Naive B cell (primary cell): ENCODE measurements at places on chromosomes 7 and 10. TPM values are rescaled to one million over a fixed set of nuclear protein-coding genes. Genes with fewer than 3 reads are reported as not detected.
A peak's percentile ranks its signal among the peaks of the same experiment; 100 is the strongest.

The TSPAN33 gene
- 141 TPM for polyA plus RNA-seq

The CALHM1 gene
- polyA plus RNA-seq = not detected

The TMEM176B gene
- polyA plus RNA-seq = 1.8 TPM

The CPA4 gene
- polyA plus RNA-seq = not detected

- peaks cover 13% of the 10 kb centered on the region for H3K4me1 ChIP-seq
- H3K4me3 ChIP-seq = no peak overlapping the region
These were observed 52.5 kb upstream of the CAMK2B start for GRCh38 chr7:44377681-44378421.

GRCh38 chr10:14751014-14751896, 23.4 kb downstream of the FAM107B start:
- DNase-seq = peak; percentile 85
- no peaks in the 10 kb centered on the region for H3K36me3 ChIP-seq
- peak overlapping the region; percentile 95 for H3K27ac ChIP-seq
- H3K27me3 ChIP-seq = no peaks in the 10 kb centered on the region
- peak overlapping the region; percentile 79 for H3K4me3 ChIP-seq

DNA sequence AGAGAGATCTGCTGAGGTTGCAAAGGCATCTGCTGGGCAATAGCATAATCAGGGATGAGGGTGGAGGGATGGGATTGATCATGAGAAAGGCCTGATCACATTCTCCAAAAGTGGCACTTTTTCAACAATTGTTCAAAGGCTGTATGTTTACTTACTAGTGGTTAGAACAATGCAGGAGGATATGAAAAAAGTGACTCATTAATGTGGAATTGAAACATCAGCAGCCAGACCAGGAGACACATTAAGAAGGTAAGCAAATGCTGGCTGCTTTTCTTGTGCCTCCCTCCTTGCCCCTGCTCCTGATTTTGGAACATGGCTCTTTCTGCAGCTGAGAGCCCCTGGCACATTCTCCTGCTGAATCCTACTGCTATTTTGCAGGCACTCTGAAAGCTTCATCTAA, 63.5 kb downstream of the FAM204A start:
- H3K4me3 ChIP-seq = no peak overlapping the region
- peaks cover 8% of the 10 kb centered on the region for H3K36me3 ChIP-seq
- no peak for DNase-seq
- H3K27ac ChIP-seq = no peak overlapping the region
- H3K27me3 ChIP-seq = peaks cover 18% of the 10 kb centered on the region
- H3K4me1 ChIP-seq = no peaks in the 10 kb centered on the region

DNA sequence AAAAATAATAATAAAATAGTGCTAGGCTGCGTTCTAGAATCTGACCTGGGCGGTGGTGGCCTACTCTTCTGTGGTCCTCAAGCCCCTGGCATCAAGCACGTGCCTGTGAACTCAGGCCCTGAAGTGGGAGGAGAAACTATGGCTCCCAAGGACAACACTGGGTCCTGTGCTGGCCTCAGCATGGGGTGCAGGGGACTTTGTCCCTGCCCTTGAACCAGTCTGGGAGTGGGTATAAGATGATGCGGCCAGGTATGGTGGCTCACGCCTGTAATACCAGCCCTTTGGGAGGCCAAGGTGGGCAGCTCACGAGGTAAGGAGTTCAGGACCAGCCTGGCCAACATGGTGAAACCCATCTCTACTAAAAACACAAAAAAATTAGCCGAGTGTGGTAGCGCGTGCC, 5.5 kb downstream of the ZP3 start:
- no peaks in the 10 kb centered on the region for H3K36me3 ChIP-seq
- no peak overlapping the region for H3K27ac ChIP-seq
- no peaks in the 10 kb centered on the region for H3K4me1 ChIP-seq
- no peak for DNase-seq

DNA sequence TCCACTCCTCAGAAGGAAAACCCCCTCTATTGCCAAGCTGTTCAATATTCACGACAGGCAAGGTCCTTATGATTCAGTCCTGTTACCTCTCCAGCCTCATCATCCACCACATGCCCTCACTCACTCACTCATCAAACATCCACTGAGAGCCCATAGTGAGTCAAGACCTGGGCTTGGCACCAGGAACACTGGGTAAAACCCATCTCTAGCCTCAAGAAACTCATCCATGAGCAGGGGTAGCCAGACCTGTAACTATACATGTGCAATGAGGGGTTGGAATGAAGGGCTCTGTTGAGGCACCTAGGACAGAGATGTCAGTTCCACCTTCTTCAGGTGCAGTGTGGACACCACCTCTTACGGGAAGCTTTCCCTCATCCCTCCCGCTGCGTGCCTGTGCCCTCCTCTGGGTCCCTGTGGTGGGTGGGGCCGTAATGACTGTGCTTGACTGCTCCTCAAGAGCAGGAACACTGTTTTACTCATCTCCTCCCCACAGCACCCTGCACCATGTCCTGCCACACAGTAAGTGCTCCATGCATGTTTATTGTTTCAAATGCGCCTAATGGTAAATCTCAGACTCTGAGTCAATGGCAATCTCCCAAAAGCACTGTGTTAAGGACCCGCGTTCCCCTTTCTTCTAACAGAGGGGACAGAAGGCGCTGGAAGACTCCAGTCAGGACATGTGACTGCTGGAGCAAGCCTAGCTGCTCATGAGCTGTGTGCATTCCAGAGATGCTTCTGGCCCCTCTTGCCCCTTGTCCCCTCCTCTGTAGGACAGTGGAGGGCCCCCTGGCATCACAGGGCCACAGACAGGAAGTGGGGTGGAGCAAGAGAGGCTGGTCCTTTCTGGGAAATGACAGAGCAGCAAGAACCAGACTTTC, 95.4 kb downstream of the HIPK2 start:
- H3K4me1 ChIP-seq = peaks cover 13% of the 10 kb centered on the region
- no peak for DNase-seq
- peaks cover 14% of the 10 kb centered on the region for H3K36me3 ChIP-seq
- H3K27me3 ChIP-seq = no peaks in the 10 kb centered on the region
- no peak overlapping the region for H3K4me3 ChIP-seq

DNA sequence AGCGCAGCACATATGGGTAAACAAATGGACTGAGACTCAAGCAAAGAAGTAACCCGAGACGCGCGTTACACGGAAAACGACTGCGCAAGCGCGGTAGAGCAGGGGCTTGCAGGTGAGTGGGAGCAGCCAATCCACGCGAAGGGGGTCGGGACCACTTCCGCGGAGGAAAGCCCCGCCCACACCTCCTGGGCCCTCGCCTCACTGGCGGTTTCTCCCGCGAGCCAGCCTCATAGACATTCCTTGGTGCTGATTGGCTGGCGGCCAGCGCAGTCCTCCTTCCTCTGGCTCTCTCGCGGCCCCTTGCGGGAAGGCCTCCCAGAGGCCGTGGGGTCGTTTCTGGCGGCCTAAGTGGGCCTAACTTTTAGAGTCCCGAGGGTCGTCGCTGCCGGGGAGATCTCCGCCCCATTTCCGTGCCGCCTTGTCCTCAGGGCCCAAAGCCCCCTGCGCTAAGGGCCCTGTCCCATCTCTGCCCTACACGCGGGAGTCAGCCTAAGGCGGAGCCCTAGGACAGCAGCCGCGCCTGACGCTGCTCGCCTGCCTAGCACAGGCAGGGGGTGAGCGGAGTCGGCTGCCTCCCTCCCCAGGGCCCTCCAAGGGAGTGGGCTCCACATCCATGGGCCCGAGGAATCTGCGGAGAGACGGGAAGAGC, 9.1 kb upstream of the FXYD4 start:
- peaks cover 25% of the 10 kb centered on the region for H3K4me1 ChIP-seq
- peak overlapping the region; percentile 98 for H3K4me3 ChIP-seq
- DNase-seq = peak; percentile 92
- no peaks in the 10 kb centered on the region for H3K36me3 ChIP-seq
- H3K27me3 ChIP-seq = no peaks in the 10 kb centered on the region

GRCh38 chr7:26900251-26900650, 35.9 kb upstream of the SKAP2 start:
- H3K4me3 ChIP-seq = no peak overlapping the region
- no peak for DNase-seq
- no peaks in the 10 kb centered on the region for H3K36me3 ChIP-seq
- H3K27me3 ChIP-seq = peaks cover 40% of the 10 kb centered on the region

GRCh38 chr7:104873401-104873800, 140.6 kb upstream of the KMT2E start:
- DNase-seq = no peak
- no peak overlapping the region for H3K27ac ChIP-seq
- H3K27me3 ChIP-seq = no peaks in the 10 kb centered on the region

- H3K36me3 ChIP-seq = no peaks in the 10 kb centered on the region
- H3K27me3 ChIP-seq = no peaks in the 10 kb centered on the region
- DNase-seq = no peak
- H3K27ac ChIP-seq = no peak overlapping the region
These were observed 22.3 kb downstream of the AHCYL2 start for GRCh38 chr7:129247087-129247486.

DNA sequence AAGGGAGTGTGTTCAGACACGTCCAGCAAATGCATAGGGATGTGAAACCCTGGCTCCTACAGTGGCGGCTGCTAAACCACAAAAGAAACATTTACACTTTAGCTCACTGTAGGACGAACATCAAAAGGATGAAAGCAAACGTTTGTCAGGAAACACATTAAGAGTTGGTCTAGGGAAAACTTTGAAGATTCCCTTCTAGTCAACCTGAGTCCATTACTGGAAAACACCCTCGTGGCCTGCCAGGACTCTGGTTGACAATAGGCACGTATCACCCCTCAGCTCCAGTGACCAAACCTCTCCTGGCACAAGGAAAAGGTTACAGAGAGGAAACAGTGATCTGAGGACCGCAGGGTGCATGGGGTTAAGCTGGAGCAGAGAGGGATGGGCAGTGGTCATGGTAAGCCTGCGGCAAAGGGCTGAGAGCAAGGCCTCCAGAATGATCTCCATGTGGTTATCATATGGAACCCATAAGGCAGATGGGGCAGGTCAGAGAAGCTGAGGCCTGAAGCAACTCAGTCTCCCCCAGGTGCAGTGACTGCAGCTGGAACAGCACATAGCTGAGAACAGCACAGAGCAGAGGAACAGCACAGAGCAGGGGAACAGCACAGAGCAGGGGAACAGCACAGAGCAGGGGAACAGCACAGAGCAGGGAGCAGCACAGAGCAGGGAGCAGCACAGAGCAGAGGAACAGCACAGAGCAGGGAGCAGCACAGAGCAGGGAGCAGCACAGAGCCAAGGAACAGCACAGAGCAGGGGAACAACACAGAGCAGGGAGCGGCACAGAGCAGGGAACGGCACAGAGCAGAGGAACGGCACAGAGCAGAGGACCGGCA, 49.9 kb downstream of the CHST15 start:
- H3K27ac ChIP-seq = peak overlapping the region; percentile 84
- H3K36me3 ChIP-seq = peaks cover 6% of the 10 kb centered on the region
- peak; percentile 67 for DNase-seq
- peak overlapping the region; percentile 72 for H3K4me3 ChIP-seq
- no peaks in the 10 kb centered on the region for H3K27me3 ChIP-seq

GRCh38 chr7:74002474-74003017, 25.4 kb upstream of the ELN start:
- DNase-seq = no peak
- no peak overlapping the region for H3K27ac ChIP-seq
- H3K27me3 ChIP-seq = peaks cover 4% of the 10 kb centered on the region
- H3K36me3 ChIP-seq = no peaks in the 10 kb centered on the region

DNA sequence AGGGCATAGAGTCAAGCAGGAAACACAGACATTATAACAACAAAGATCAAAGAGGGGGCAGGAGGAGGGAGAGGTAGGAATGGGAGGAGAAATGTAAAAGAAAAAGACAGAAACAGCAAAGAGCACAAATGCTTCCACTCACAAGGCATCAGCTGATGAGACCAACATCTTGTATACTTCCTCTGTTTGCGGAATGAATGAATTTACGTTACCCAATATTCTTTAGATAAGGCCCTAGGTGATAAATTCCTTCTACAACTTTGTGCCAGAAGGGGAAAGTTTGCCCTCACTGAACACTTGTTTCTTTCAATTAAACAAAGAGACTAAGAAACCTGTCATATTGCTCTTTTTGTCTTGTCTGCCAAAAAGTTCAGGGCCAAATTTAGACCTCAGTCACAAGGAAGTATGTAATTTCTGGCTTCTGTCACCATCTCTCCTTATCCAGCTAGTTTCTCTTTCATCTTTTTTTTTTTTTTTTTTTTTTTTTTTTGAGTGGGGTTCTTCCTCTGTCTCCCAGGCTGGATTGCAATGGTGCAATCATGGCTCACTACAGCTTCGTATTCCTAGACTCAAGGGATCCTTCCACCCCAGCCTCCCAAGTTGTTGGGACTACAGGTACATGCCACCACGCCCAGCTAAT, 116.4 kb upstream of the NANOS1 start:
- H3K36me3 ChIP-seq = no peaks in the 10 kb centered on the region
- DNase-seq = no peak
- no peaks in the 10 kb centered on the region for H3K4me1 ChIP-seq
- peaks cover 23% of the 10 kb centered on the region for H3K27me3 ChIP-seq

- DNase-seq = no peak
- H3K4me1 ChIP-seq = no peaks in the 10 kb centered on the region
- H3K36me3 ChIP-seq = no peaks in the 10 kb centered on the region
- no peak overlapping the region for H3K27ac ChIP-seq
- no peaks in the 10 kb centered on the region for H3K27me3 ChIP-seq
- no peak overlapping the region for H3K4me3 ChIP-seq
These were observed 174.2 kb downstream of the KIAA1217 start for GRCh38 chr10:24382979-24383663.
